Effector memory CD4-positive, alpha-beta T cell (primary cell): ENCODE measurements at places on chromosomes 7 and 10.

DNA sequence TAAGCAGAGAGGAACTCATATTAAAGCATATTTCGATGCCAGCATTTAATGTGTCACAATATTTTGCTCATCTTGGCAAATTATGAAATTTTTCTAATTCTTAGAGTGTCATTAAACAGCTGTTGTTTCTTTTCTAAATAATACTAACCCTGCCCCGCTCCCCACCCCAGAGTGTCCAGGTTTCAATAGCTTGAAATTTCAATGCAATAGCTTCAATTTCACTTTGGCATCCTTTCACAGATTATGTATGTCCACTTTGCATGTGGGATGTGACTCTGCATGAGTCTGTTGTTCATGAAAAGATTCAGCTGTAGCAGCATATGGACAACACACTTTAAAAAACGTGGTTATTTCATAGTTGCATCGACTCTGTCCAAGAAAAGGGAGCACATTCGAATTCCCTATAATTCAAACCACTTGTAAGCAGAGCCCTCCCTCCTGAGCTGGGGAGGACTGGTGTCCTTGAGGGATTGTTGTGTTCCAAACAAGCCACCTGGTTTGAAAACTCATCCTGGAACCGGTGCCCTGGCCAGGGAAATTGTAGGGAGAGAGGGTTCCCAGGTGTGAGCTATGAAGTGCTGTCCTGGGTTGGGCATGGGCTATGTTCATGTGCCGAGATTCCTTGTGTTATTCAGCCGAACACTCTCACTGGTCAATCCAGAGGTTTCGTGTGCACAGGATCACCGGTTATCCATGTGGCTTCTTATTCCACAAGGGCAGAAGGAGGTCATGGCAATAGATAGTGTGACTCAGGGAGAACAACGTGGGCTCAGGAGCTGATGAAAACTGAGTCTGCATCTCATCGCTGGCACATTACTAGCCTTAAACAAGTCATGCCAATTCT lies 64.6 kb upstream of the CREB5 start:
- no peak for DNase-seq

DNA sequence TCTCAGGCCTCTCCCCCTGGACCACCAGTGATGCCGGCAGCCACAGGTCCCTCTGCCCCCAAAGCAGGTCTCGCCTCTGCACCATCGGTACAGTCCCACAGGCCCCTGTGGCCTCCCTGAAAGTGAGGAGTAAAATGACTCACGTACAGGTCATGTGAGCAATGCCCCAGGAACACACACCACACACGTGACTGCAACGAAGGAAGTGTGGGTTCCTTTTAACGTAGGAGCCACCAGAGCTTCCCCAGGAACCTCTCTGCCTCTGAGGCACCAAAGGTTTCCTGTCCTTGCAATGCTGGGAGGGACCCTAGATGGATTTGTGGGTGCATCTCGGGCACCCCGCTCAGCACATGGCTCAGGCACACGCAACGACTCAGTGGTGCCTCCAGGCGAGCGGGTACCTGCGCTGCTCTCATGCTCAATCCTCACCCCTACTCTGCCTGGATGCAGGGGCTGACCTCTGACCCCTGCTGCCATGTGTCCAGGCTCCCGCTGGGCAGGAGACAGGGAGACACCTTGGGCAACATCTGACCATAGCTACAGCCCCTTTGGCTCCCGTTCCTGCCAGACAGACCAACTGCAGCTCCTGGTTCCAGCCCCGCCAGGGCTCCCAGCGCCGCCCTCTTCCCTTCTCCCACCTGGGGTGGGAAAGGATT lies 120.7 kb downstream of the PRKAG2 start:
- DNase-seq, result peak; percentile 19

- no peak for DNase-seq
Measured at GRCh38 chr10:43249962-43250614, 16.8 kb downstream of the RASGEF1A start.

DNA sequence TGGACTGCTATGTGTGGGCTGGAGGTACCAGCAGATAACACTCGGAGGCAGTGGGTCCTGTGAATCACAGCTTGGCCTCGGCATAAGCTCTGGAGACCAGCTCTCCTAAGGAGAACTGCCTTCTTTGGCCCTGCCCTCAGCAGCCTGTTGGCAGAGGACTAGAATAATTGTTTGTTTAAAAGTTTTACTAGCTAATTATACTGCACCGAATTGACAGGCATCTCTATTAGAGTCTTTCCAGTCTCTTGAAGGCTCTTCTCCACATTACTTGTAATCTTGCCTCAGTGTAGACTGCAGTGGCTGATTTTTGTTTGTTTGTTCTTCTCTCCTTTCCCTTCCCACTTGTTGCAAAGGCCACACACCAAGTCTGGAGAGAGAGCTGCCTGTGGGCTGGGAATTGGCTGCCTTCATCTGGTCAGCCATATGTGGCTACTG lies 183.2 kb downstream of the AUTS2 start:
- DNase-seq, result no peak

GRCh38 chr7:107982918-107983389 lies 20.0 kb downstream of the LAMB1 start:
- no peak for DNase-seq

GRCh38 chr10:816958-817357 lies 114.5 kb downstream of the LARP4B start:
- DNase-seq, result no peak

- no peak for DNase-seq
Measured at GRCh38 chr7:98420966-98421612, 20.2 kb upstream of the BAIAP2L1 start.

- DNase-seq, result no peak
Measured at GRCh38 chr7:26583094-26583648, 281.2 kb downstream of the SKAP2 start.

GRCh38 chr10:122855745-122856144 lies 10.1 kb upstream of the CUZD1 start:
- no peak for DNase-seq

DNA sequence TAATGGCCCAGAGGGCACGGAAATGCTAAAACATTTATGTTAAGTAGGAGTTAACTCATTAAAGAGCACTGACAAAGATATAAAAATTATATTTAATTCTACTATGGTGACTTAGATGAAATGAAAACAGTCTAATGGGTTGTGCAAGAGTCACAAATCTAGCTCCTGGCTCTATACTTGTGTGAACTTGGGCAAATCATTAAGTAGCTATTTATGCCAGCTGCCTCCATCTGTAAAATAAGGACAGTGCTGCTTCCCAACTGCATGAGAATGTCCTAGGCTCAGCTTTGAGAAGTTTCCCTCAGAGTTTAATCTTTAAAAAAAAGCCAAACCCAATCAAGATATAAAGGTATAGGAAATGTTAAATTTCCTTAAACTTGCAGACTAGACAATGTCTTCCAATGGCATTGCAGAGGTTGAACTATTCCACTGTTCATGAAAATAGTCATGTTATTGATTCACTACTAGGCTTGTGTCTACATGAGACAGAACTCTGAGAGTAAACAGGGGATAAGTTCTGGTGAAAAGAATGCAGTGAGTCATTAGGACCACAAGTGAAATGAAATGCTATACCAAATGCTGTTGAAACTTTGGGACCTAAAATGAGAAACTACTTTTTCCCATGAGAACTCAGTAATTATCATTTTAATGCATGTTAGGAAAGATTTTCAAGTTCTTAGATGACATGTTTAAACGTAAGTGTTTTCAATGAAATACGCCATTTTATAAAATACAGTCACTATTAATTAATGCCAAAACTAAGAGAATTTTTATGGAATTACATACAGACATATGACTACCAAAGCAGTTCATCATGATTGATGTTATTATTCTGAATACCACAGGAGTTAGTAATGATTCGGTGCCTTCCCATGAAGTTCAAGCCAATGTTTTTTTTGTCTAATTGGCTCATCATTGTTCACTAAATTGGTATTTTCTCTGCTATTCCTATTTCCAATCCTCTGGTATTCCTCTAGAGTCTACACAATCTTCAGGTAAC lies 84.2 kb downstream of the CDK6 start:
- no peak for DNase-seq

DNA sequence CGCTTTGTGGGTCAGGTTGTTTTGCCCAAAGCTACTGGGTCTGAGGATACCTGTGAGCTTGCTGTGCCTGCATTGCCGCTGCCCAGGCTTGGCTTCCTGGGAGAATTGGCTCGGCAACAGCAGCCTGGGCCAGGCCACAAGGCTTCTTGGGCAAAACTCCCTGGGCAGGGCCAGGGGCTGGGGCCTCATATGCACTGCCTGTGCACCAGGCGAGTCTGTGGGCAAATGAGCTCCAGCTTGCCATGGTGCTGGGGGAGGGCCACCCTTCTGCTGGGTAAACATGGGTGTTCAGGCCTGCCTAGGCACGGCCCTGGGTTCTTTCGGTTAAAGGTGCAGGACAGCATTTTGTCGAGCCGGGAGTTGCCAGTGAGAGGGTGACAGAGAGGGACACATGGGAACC lies 19.4 kb downstream of the ZMIZ1 start:
- DNase-seq, result no peak

DNA sequence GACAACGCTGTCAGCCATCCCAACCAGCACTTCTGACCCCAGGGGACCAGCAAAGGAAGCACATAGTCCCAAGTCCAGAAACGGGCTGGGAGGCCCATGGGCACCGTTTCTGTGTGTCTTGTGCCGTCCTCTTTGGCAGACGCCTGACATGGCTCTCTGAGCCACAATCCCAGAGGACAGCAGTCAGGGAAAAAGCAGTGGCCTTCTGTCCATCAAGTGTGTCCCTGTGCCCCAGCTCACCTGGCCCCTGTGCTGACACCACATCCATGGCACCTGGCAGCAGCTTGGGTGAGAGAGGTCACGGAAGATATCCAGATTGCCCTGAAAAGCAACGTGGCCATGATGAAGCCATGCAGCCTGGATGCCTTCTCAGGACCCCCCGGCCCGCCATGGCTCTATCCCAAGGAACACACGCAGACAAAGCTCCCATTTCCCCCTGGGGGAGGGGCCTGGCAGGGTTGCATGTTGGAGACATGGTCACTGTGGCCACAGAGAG lies 38.1 kb upstream of the ANTXRL start:
- no peak for DNase-seq

- DNase-seq, result no peak
Measured at GRCh38 chr7:13778967-13779366, 210.5 kb downstream of the ETV1 start.

GRCh38 chr10:9010093-9010492 lies 955.6 kb downstream of the GATA3 start:
- no peak for DNase-seq

GRCh38 chr7:85457911-85458310 lies 271.1 kb upstream of the SEMA3D start:
- no peak for DNase-seq

DNA sequence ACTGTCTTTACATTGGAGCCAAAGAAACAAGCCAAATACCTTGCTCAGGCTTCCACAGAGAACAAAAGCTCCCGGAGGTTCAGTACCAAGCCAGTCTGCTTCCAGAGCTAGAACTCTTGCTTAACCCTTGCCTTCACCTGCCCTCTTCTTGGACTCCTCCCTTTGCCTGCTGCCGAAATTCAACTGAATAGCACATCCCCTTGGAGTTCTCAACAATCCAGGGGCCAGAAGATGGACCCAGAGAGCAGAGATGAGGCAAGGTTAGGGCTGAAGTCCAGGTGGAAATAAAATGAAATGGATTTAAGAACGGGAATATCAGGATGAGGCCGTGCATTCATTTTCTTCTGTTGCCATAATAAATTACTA lies 876 bp upstream of the PIK3AP1 start:
- no peak for DNase-seq

DNA sequence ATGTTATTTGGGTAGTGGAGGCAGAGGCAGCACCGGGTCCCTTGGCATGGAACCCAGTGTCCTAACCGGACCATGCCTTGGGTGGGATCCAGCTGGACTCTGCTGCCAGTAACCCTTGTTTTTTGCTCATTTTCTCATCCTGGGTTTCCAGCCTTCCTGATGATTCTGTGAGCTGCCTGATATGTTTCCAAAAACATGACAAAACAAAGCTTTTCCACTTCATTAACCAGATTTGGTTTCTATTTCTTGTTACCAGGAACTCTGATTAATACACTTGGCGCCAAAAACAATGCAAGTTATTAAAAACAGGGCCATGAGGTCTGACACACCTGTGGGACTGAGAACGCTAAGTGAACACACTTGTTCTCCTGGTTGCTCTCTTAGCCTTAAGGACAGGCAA lies 32.8 kb upstream of the DLG5 start:
- no peak for DNase-seq

DNA sequence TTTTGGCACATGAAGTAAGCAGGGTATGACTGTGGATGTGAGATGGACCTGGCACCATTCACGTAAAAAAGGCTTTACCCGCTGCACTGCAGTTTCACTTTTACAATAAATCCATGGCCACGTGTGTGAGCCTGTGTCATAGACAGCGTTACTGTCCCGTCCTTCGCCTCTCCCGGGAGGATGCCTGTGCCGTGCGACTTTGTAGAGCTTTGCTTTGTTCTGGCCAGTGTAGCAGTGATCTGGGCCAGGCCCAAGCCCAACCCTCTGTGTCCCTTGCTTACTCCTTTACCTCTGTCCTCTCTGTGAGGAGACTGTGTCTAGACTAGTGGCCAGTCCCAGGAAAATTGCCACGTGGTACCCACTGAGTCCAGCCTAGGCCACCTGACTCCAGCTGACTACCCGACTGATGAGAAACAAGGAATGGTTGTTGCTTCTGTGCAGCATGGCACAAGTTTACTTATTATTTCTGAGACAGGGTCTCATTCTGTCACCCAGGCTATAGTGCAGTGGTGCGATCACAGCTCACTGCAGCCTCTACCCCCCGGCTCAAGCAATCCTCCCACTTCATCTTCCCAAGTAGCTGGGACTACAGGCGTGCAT lies 48.1 kb downstream of the JAKMIP3 start:
- DNase-seq, result no peak

DNA sequence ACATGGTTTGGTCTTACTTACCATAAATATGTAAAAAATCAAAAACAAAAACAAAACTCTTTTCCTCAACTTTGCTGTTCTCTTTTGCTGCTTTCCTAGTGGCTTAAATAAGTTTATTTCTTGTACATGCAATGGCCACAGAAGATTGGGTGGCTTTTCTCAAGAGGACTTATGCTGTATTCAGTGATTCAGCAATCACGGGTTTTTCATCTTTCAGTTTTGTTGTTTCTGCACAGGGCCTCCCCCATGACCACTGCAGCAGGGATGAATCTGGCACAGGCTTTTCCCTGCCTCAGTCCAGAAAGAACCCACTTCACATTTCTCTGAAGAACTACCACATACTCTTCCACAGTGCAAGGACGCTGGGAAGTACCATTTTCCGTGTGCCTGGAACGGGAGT lies 355.0 kb downstream of the RNLS start:
- DNase-seq, result no peak

GRCh38 chr10:60105295-60105695 lies 198.9 kb upstream of the CCDC6 start:
- DNase-seq, result no peak

GRCh38 chr10:71293446-71294084 lies 25.5 kb upstream of the SLC29A3 start:
- no peak for DNase-seq

DNA sequence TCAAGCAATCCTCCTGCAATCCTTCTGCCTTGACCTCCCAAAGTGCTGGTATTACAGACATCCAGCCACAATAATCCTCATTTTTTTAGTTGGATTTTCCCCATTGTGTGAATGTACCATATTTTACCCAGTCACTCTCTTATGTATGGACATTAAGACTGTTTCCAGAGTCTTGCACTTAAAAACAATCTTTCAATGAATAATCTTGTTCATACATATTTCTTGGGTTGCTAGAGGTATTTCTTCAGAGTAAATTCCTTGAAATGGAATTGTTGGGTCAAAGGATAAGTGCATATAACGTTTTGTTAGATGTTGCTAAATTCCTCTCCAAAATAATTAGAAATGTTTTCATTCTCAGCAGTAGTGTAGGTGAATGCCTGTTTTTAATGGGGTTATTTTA lies 283.1 kb upstream of the KAT6B start:
- DNase-seq, result no peak

GRCh38 chr7:19442016-19442785 lies 266.6 kb downstream of the POLR1F start:
- no peak for DNase-seq
